Esophagus mucosa (tissue), 1 donor: ENCODE measurements at places on chromosomes 3 and 15.

DNA sequence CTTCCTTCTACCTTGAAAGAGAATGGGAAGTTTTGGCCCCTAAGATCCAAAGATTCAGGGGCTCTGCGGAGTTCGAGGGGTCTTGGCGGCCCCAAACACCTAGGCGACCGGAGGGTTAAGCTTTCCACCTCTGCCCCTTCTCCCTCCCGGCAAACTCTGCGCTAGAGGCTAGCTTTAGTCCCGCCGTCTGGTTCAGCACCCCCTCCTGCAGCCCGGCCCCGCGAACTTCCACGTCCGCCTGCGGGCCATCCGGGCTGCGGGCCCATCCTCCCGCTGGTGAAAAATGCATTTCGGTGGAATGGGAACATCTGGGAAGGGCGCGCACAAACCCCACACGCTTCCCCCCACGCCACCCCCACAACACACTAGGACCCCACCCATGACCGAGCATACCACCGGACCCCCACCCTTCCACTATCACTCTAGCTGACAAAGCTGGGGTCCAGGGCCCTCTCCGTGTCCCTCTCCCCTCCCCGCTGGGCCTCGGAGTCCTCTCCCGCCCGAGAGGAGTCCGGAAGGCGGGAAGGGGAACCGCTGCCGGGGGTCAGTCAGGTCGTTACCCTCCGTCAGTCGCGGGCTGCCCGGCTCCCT is 1.0 kb downstream of the SHOX2 start:
- ATAC-seq: no peak

DNA sequence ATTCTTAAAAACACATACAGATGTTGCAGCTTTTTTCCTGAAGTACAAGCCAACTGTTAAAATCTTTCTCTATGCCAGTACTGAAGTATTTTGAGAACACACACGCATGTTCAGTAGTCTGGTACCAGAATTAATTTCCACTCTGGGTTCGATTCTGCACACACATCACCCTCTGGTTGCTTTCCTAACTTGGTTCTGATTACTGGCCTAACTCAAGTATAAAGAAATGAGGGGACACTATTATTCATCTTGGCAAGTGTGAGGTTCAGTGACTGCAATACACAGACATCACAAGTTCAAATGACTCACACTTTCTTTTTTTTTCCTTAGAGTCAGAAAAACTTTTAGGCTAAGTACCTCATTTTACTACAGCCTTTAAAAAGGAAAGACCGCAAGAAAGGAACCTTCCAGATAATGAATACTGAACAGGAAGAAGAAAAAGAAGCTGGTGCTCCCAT is 37.4 kb upstream of the LDHAL6B start:
- ATAC-seq: no peak

DNA sequence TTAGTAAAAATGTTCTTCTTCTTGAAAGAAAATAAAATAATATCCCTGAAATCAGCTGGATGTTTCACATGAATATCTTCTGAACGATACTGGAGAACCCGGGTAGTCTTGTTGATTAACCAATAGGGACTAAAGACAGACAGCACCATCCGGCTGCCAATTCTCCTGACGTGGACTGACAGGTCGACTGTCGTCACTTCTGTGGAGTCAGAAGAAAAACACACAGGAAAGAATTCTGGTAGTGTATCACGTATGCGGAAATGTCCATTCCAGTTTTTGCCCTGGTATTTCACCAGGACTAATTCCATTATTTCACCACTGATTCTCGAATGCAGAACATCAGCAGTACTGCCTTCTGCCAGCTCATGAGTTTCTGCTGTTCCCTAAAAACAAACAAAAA is 144.6 kb downstream of the VPS13C start:
- ATAC-seq: no peak

- peak; percentile 67 for ATAC-seq
Observed at GRCh38 chr3:194871864-194872668, 186.4 kb downstream of the FAM43A start.

GRCh38 chr15:90948506-90948905 is 6.2 kb upstream of the RCCD1 start:
- ATAC-seq: no peak

- peak; percentile 6 for ATAC-seq
Observed at GRCh38 chr15:31352911-31353811, 26.5 kb downstream of the KLF13 start.

DNA sequence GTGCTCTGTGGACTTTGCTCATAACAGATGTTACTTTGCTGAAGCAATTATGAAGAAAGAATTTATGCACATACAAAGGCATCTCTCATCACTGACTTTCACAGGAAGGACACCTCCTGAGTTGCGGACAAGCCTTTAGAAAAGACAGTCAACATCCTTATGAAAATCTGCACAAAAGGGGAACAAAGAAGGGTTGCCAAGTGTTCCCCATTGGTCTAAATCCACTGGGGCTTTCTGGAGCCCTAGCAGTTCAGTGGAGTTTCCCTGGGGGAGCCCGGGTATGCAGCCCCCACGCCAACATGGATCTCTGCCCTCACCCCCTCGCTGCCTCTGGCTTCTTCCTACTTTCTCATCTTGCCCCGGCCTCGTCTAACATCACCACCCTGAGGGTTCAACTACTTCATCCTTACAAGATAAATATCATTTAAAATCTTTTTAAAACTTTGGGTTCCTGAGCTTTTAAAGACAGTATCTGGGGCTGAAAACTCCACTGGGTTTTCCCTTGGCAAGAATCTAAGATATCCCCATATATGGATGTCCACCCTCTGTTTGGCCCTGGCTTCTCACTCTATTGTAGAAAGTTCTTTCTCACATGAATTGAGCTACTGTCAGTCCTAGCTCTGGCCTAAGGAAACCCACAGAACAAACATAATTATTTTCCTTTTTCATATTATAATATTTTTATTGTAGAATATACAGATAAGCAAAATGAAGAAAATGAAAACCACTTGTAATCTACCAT is 207.9 kb upstream of the RGMA start:
- no peak for ATAC-seq

GRCh38 chr3:195240939-195241338 is 30.0 kb downstream of the XXYLT1 start:
- peak; percentile 25 for ATAC-seq

- ATAC-seq: no peak
Observed at GRCh38 chr15:64045101-64045435, 1.2 kb downstream of the DAPK2 start.

DNA sequence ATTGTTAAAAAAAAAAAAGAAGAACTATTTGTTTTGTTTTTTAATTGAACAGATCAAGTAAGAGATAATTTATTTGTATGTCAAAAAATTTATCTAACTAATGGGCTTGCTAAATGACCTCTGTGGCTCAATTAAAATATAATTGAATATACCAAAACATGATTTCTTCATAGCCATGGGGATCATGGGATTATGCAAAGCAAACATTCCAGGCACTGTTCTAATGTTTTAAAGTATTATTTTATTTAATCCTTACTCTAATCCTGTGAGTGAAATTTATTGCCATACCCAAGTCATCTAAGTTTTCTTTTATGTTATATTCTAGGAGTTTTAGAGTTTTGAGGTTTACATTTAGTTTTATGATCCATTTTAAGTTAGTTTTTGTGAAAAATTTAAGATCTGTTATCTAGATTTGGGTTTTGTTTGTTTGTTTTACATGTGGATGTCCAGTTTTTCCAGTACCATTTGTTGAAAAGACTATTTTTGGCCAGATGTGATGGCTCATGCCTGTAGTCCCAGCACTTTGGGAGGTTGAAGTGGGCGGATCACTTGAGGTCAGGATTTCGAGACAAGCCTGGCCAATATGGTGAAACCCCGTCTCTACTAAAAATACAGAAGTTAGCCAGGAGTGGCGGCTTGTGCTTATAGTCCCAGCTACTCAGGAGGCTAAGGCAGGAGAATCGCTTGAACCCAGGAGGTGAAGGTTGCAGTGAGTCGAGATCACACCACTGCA is 52.3 kb upstream of the CNOT10 start:
- ATAC-seq: no peak

GRCh38 chr3:105865867-105866350 is 2.9 kb downstream of the CBLB start:
- no peak for ATAC-seq

DNA sequence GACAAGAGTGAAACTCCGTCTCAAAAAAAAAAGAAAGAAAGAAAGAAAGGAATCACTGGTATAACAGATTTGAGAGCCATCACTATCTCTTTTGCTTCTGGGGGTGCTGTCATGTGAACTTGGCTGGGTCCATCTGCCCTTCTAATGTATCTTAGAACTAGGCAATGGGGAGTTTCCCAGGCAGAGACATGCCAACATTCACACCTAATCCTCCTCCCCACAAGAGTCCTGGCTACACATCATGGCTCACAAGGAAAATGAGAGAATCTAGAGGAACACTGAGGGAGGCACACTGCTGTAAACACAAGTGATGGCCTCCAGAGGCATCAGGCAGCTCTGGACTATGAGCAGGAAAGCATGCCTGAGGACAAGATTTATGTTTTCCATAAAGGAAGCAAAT is 67.8 kb upstream of the PPP2R3A start:
- no peak for ATAC-seq

- ATAC-seq: peak; percentile 100
Observed at GRCh38 chr3:185537369-185537970, 14.9 kb downstream of the LIPH start.

GRCh38 chr15:92845126-92845508 is 55.0 kb upstream of the CHD2 start:
- peak; percentile 62 for ATAC-seq

DNA sequence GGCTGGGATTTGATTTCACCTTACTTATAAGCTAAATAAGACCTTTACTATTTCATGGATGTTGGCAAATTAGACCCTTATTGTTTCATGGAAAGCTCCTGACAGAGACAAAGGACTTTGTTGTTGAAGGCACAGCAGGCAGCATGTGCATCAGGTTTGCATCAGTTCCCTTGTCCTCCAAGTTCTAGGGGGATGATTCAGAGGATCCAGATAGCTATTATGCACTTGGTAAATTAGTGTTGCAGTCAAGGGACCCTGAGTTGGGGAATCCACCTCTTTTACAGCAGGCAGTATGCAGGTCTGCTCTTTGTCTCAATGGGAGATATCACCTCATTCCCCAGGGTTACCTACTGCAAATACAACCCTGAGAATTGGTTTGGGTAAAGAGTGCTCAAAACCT is 131.4 kb upstream of the IGSF10 start:
- no peak for ATAC-seq

GRCh38 chr3:4528320-4528719 is 35.2 kb downstream of the ITPR1 start:
- ATAC-seq: no peak

GRCh38 chr3:138103466-138103865 is 11.9 kb downstream of the DZIP1L start:
- no peak for ATAC-seq

DNA sequence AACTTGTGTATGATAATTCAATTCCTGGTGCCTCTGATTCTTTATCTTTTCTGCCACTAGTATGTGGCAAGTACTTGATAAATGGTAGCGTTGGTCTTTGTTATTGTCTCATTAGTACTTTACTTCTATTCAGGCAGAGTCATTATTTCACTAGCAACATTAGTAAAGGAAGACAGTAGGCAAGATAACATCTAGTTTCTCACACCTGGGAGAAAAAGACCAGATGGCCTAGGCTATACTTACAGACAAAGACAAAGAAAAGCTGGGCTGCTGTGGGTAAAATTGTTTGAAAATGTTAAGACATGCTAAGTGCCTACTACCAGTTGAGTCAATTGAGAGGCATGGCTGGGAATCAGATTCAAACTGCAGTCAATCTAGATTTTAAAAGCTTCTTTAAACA is 198.7 kb upstream of the CMC1 start:
- ATAC-seq: no peak

DNA sequence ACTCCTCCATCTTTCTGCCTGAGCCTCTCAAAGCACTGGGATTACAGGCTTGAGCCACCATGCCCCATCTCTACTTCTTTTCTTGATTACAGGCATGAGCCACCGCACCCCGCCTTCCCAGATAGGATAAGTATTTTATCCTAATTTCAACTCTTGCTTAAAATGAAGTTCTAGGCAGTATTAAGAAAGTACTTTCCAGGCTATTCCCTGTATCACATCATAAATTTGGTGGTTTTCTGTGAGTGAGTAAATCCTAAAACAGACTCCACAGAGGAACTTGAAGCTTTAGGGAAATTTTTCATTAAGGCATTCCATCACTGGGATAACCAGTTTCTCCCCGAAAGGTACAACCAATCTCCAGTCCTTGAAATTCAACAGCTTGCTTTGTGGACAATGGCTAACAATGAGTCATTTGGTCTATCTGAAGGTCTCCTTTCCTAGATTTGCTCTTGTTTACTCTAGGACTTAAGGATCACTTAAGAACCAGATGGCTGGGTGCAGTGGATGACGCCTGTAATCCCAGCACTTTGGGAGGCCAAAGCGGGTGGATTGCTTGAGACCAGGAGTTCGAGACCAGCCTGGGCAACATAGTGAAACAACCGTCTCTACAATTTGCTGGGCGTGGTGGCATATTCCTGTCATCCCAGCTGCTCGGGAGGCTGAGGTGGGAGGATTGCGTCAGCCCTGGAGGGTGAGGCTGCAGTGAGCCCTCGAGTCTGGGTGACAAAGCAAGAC is 49.7 kb upstream of the SKIL start:
- peak; percentile 84 for ATAC-seq

DNA sequence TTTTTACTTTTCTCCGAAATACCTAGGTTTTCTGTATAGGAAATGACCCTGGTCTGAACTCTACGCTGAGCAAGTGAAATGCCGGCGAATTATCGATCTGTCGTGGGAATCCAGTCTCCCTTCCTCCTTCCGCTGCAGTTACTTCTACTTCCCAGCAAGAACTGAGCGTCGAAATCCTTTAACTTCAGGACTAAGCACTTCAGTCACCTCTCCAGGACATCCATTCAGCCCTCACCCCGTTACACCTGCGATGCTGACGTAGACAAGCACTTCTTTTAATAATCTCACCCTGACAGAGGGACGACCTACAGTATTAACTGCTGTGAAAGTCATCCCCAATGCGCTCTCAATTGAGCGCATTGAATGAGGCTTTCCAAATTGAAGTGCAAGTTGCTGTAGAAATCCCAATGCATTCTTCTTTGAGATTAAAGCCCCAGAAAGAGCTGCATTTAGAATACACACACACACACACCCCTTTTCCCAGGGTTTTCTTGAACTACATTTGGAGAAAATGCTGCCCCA is 1.3 kb downstream of the TOP2B start:
- ATAC-seq: no peak

GRCh38 chr15:58138106-58138505 is at the start of gene AQP9:
Gene AQP9 (plus strand): TSS chr15:58138381. CDS start chr15:58138566, 185 bp downstream.
- no peak for ATAC-seq

- ATAC-seq: no peak
Observed at GRCh38 chr3:75176937-75177336, 487.2 kb upstream of the FRG2C start.

DNA sequence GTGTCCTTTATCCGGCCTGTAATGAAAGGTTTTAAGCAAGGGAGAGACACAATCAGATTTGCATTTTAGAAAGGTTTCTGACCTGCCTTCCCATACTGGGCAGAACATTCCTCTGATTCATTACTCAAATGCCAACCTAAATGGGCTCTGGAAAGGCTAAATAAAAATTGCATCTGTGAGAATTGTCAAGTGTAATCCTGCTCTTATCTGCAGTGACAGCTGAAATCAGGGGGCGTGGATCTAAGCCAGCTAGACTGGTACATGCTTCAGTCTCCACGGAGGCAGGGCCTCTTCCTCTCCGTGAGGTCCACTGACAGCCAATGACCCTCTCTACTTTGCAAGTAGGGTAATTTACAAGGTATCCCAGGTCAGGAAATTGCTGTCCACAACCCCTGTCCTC is 32.5 kb upstream of the MINAR1 start:
- ATAC-seq: no peak

GRCh38 chr15:51533672-51534398 is 88.7 kb downstream of the DMXL2 start:
- ATAC-seq: no peak

GRCh38 chr3:129618901-129619671 is 12.6 kb upstream of the PLXND1 start:
- ATAC-seq: no peak

GRCh38 chr3:114510201-114510600 is 216.4 kb downstream of the TIGIT start:
- no peak for ATAC-seq
